ENCODE measurements at places on chromosomes 4 and X.

DNA sequence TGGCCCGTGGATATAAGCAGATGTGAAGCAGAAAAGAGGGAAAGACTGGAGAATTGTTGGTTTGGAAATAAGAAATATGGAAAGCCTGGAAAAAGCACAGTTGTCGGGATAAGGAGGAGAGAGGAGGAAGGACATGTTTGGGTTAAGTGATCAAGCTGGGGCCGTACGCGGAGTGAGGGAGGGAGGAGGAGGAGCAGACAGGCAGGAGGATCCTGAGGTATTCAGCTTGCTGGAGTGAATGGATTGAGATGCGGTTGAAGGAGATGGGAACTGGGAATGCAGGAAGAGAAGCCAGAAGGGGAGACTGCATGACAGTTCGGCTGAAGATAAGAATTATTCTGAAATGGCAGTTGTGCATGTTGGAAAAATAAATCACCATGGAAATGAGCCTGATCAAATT lies 21.2 kb downstream of the ZFP42 start:
- DNase-seq: no peak

- DNase-seq: no peak
Measured at GRCh38 chr4:86972997-86973396, 38.2 kb downstream of the AFF1 start.

- DNase-seq: no peak
Measured at GRCh38 chr4:139798456-139798855, 132.8 kb downstream of the MGST2 start.

GRCh38 chr4:11072999-11073398 lies 355.7 kb downstream of the HS3ST1 start:
- no peak for DNase-seq

Measured in NCI-H2081 (cell line).